ENCODE measurements at places on chromosomes 3 and 15. TPM values are rescaled to one million over a fixed set of nuclear protein-coding genes. Genes with fewer than 3 reads are reported as not detected.

Gene C2CD4B
- 1.2 TPM for total RNA-seq

Gene IQCF5
- not detected for total RNA-seq

Gene IL20RB
- total RNA-seq, result 0.44 TPM

Gene TIMP4
- total RNA-seq, result 54.6 TPM

Gene ZNF620
- total RNA-seq, result 0.29 TPM

Gene PRSS50
- not detected for total RNA-seq

Gene ZNF35
- total RNA-seq, result 5.1 TPM

Gene CLDN18
- total RNA-seq, result not detected

Gene FEZF2
- not detected for total RNA-seq
